ENCODE measurements at places on chromosomes 1 and 21.

DNA sequence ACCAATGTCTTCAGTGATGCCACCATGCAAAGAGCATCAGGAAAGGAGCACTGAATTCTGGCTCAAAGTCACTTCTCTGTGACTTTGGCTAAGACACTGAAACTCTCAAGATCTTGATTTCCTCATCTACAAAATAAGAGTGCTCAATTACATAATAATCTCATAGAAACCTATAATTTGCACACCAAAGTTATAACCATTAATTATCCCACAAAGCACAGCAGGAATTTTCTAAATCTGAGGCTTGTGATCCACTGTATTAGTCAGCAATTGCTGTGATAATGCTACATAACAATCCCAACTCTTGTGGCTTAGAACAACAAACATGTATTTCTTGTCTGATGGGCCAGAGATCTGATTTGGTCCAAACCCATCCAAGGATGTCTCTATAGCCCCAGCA is 108.7 kb downstream of the PSMG1 start:
- DNase-seq, result no peak

GRCh38 chr1:108082001-108082400 is 117.0 kb upstream of the VAV3 start:
- no peak for DNase-seq

DNA sequence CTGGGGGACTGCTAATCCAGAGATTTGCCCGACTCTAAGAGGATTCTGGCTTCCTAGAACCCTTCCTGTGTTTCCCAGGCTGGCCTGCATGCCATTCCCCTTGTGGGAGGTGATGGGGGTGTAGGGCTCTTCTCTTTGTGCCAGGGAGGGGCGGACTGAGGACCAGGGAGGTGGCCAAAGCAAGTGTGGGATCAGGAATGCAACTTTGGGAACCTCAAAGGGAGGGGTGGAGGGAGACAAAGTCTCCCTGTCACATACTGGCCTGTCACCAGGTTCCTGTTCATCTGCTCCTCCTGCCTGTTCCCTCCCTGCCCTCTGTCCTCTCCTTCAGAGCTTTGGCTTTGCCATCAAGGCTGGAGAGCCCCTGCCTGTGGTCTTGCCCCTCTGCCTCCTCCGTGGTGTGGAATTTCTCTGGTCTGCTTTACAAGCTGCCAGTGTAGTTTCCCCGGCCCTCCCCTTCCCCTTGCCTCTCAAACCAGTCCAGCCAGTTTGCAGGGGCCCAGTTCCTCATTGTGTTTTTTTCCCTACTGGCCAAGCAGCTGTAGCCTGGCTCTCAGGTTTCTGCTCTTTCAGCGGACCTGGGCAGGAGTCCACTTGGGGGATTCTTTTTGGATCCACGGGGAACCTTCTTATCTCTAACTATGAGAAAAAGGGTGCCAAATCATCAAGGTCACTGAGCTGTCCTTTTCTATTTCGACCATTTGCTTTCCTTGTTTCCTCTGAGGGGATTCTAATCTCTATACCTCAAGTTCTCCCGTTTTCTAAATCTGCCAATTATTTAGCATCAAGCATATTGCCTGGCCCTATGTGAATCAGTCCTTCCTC is 1.8 kb downstream of the CGN start:
- DNase-seq, result no peak

GRCh38 chr1:206905295-206906164 is 8.3 kb downstream of the IL24 start:
- DNase-seq, result peak; percentile 51

DNA sequence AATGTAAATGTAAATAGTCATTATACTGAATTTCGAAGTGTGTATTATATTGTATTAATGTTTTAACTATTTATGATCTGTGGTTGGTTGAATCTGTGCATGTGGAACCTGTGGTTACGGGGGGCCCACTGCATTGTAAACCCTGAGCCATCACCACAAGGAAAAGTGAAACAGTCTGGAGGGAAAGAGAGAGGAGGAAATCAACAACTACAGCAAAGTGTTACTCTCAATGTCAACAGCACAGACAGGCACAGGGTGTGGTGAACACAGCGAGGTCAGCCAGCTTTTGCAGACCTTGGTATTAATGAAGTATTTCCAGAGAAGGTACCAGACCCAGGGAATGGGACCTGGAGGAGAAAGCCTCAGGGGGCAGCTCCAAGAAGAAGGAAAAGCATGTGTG is 37.1 kb upstream of the BACE2 start:
- DNase-seq, result no peak

- no peak for DNase-seq
Observed at GRCh38 chr1:145690587-145691558, 16.3 kb downstream of the PDZK1 start.

DNA sequence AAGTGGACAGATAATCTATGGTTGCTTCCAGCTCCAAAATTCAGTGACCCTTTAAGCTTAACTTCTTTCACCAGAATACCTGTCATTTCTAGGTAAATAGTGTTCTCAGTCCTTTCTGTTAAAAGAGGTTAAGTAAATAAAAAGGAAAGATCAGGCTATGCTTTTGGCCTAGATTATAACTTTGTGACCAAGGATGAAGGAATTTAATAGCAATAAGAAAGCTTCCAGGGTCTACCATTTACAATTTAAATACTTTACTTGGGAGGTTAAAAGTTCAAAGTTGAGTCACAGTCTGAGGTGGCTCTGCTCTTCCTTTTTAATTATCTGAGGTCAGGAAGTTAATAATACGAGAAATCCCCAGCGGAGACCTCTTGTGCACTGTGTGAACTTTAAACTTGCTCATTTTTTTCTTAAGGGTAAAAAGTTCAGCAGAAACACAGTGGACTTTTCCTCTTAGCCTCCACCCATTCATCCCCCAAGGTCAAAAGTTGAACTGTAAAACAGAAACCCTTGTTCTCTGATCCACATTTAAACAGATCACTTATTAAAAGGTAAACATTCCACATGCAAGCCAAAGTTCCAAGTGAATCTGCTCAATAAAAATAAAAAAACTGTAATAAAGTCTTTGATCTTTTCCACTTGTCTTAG is 187.1 kb downstream of the NRIP1 start:
- no peak for DNase-seq

DNA sequence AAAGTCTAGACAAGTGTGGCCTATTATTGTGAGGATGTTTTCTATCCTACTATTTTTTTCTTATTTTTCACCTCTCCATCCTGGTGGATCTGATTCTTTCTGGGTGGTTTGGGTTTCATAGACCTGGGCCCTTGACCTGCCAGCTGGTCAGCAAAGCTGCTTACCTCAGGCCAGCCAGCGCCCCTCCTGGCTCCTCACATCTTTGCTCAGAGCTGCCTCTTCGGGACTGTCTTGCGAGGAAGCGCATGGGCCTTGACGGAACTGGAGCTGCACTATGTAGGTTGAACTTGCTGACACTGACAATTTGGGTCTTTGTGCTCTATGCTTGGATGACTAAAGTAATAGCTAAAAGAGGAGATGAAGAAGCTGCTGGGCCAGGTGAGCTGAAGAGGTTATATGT is 138.5 kb upstream of the SYT6 start:
- no peak for DNase-seq

DNA sequence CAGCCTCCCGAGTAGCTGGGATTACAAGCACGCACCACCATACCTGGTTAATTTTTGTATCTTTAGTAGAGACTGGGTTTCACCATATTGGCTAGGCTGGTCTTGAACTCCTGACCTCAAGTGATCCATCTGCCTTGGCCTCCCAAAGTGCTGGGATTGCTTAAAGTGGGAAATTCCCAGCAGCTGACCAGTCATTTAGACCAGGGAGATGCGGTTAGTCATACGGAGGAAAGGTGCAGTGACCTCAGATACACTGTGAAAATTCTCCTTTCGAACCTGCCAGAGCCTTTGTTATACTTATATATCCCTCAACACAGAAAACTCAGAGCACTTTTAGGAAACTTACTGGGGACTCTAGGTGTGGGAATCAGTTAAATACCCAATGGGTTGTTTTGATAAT is 39.6 kb downstream of the MAP10 start:
- no peak for DNase-seq

- DNase-seq, result no peak
Observed at GRCh38 chr1:97377432-97378034, 543.3 kb downstream of the DPYD start.

GRCh38 chr1:159889821-159890252 is 10.1 kb downstream of the CFAP45 start:
- no peak for DNase-seq

- DNase-seq, result no peak
Observed at GRCh38 chr1:8027748-8028570, 1.9 kb upstream of the ERRFI1 start.

DNA sequence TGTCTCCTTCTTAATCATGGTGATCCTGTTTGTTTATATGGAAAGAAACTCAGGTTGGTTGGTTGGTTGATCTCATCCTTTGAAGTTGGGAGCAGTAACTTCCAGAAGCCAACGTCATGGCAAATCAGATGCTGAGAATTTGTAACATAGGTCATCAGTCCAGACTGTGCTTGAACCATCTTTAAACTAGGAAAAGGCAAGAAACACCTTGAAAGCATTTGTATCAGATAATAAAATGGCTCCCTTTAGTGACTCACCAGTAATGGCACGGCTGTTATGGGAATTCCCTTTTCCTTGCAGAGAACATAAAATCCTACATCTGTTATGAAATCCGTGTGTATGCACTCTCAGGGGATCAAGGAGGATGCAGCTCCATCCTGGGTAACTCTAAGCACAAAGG is 58.1 kb downstream of the SERBP1 start:
- no peak for DNase-seq

GRCh38 chr1:29211086-29212030 is 19.4 kb downstream of the MECR start:
- no peak for DNase-seq

DNA sequence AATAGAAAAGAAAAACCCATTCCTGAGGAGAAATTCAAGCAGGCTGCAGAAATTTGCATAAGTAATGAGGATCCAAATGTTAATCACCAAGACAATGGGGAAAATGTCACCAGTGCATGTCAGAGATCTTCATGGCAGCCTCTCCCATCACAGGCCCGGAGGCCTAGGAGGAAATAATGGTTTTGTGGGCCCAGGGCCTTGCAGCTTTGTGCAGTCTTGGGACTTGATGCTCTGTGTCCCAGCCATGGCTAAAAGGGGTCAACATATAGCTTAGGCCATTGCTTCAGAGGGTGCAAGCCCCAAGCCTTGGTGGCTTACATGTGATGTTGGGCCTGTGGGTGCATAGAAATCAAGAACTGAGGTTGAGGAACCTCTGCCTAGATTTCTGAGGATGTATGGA is 22.7 kb downstream of the RAB3GAP2 start:
- DNase-seq, result no peak

- DNase-seq, result no peak
Observed at GRCh38 chr1:46128344-46128743, 4.1 kb downstream of the PIK3R3 start.

DNA sequence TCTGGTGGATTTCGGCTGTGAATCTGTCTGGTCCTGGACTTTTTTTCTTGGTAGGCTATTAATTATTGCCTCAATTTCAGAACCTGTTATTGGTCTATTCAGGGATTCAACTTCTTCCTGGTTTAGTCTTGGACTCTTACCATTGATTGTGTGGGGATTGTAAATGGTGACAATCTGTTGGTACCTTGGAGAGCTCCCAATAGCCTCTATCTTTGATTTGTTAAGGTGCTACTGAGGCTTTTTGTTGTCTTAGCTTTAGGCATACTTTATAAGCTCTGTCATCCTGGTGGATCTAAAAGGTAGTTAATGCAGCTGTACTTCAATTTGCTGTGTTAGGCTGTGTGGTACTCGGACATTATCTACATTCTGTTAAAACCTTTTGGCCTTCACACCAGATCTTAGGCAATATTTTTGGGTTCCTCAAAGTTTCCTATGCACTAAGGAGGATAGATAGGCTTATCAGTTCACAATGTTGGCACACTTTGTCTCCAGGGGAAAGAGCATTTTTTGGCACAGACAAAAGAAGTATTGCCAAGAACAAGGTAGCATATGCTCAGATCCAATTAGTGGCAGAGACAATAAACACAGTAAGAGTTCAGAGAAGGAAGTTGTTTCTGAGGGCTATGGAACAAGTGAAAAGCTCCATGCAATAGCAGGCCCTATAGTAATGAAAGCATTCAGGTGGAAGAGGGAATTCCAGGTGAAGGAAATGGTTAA is 230.4 kb downstream of the PDE4B start:
- no peak for DNase-seq

- no peak for DNase-seq
Observed at GRCh38 chr1:60069691-60070090, 3.9 kb downstream of the C1orf87 start.

DNA sequence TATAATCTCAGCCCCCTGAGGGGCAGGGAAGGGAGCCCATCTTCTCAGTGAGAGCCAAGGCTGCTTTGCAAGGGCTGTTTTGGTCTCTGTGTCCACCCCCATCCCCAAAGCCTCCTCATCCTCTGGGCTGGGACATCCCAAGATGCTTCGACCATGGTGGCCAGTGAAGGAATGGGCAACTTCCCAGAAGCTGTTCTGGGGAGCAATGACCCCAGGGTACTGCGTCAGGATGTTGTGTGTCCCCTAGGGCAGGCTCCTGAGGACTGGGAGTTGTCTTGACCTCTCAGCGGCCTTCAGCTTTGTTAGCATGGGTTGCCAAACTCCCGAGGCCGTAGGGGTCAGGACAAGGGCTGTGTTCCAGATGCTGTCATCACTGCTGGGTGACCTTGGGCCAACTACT is 238.4 kb upstream of the POU3F1 start:
- no peak for DNase-seq

DNA sequence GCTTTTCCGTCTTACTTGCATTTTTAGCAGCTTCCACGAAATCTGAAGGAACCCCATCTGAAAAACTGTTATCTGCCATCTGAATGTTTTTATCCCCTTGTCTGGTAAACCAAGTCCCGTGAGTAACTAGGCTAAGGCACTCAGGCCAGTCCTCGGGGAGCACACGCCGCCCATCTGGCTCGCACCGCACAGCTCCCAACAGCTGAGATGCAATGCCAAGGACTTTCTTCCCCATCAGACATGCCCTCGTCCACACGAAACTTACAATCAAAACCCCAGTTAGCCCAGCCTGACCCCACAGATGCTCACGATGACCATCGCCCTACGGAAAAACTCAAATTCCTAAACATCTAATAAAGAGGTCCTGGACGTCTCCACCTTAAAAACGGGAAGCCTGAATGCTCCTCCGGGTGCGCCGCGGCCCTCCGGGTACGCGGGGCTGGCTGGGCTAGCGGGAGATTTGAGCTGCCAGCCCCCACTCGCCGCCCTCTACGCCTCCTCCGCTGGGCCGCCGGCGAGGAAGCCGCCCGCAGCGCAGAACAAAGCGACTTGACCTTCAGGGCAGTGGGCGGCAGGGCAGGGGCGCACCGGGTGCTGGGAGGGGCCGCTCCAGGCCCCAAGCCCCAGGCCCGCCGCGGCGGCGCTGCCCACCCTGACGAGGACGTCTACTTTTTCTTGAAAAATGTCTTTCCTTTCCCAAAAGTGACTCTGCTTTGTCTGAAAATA is 36.6 kb downstream of the CD58 start:
- no peak for DNase-seq

GRCh38 chr1:16612332-16613172 is 812 bp downstream of the NBPF1 start:
- no peak for DNase-seq
